Activated naive CD4-positive, alpha-beta T cell (primary cell): ENCODE measurements at places on chromosomes 5 and 9.

- DNase-seq, result no peak
These were observed 36.7 kb upstream of the HMHB1 start for GRCh38 chr5:143775258-143775657.

DNA sequence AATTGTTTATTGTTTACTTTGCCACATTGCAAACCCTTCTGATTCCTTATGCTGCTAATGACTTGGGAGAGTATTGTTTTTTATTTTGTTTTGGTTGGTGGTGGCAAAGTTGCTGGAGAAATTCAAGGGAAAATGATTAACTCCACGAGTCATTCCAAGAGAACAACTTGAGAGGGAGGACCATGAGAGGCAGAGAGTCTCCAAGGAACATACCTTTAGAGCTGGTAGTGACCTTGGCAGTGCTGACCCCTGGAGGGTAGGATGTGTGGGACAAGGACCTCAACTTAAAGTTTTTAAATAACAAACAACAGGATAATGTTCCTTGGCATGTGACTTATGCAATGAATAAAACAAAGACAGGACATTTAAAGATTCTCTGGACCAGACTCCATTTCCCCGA lies 139.7 kb downstream of the LRRC70 start:
- no peak for DNase-seq

- DNase-seq, result no peak
These were observed 499.3 kb upstream of the ADAMTS16 start for GRCh38 chr5:4640795-4641194.

GRCh38 chr9:131954299-131954698 lies 125.4 kb downstream of the MED27 start:
- DNase-seq, result no peak

- no peak for DNase-seq
These were observed 6.5 kb downstream of the NTNG2 start for GRCh38 chr9:132168347-132168746.

DNA sequence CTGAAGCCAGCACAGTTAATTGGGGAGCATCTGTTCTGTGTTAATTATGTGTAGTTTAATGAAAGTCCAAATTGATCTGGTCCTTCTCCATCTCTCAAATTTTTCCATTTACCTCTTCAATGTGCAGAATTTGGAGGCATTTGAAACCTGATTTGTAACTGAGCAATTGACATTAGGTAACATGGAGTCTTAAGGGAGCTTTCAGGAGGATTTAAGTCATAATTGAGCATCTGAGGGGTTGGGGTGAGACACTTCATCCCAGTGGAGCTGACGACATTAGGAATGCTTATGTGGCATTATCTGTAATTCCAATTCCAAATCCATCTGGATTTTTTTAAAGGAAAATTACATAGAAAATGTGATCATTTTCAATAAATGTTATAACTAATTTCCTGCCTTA lies 1015.9 kb downstream of the TLE1 start:
- DNase-seq, result no peak

DNA sequence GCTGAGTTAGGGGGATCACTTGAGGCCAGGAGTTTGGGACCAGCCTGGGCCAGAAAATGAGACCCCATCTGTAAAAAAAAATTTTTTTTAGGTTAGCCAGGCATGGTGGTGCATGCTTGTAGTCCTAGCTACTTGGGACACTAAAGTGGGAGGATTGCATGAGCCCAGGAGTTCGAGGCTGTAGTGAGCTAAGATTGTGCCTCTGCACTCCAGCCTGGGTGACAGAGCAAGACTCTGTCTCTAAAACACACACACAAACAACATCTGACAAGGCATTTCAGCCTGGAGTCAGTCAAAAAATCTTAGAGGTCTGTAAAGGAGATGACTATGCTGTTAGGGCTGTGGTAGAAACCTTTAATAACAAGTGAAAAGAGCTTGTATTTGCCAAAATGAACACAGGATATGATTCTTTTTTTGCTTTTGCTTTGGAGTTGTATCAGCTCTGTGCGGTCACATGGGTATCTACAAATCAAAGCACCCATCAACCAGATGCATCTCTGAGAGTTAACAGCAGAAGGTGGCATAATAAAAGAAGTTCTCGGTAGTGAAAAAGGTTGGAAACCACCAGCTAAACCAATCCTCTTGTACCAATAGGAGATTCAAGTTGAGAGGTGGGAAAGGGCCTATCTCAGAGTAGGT lies 3.6 kb upstream of the PSMD5 start:
- DNase-seq, result no peak

- no peak for DNase-seq
These were observed 162.8 kb downstream of the TLE1 start for GRCh38 chr9:81526587-81526986.

DNA sequence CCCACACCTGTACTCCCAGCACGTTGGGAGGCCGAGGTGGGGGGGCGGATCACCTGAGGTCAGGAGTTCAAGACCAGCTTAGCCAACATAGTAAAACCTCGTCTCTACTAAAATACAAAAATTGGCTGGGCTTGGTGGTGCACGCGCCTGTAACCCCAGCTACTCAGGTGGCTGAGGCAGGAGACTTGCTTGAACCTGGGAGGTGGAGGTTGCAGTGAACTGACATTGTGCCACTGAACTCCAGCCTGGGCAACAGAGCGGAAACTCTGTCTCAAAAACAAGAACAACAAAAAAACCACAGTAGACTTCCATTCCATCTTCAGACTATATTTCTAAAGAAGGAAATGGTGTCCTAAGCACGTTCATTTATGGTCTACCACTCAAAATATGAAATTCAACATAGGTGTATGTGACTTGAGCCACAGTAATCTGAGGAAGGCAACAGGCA lies 14.2 kb upstream of the SERINC5 start:
- no peak for DNase-seq

DNA sequence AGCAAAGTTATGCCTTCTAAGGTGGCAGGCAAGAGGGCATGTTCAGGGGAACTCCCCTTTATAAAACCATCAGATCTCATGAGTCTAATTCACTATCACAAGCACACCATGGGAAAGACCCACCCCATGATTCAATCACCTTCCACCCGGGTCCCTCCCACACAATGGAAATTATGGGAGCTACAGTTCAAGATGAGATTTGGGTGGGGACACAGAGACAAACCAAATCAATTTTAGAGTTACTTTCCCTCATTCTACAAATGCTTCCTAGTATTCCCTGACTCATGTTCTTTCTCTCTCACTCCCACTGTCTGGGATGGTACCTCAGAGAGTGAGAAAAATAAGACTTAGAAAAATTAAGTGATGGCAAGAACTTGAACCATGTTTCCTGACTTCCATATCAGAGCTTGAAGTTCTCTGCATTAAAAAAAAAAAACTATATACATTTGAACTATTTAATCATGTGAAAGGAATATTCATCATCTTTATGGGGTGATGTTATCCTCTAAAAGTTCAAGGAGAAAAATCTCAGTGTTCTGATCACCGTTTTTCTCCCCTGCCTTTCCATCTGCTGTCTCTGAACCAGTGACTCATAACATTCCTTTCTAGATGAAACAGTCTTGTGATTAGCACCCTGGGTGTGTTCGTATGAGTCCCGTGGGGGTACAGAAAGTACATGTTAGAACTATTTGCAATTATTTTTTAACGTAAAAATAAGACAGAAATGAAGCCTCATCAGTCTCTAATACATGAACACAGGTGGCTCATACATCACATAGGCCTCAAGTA lies 282.9 kb downstream of the SLF1 start:
- DNase-seq, result no peak

- no peak for DNase-seq
These were observed 158.1 kb downstream of the ARRDC3 start for GRCh38 chr5:91224969-91225368.

DNA sequence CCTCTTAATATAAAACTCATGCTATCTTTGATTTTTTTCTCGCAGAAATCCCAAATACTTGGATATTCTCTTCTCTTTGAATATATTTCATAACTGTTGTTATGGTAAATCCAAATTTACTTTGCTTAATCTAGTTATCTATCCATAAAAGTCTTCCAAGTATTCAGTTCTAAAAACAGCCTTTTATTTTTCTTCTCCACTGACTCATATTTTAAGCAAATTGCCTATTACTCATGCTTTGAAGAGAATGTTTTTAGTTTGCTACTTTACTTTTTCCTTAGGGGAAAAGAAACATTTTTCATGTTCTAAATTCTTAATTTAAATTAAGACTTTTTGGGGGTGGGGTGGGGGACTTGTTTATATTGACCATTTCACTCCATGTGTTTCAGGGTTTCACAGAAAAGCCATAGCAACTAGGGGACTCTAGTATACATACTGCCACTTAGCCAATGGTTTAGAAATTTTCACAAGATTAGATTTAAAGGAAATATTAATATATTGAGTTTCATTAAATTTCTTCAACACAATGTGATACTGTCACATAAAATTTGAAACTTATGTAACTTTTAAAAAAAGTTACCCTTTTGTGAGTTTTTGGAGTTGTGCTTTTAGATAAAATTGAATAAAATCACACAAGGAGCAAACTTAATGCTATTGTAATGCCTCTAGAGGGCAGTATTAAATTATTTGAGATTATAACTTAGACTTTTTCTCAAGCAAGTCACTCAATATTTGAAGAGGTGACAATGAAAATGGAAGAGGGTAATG lies 545.8 kb upstream of the ARRDC3 start:
- DNase-seq, result no peak

DNA sequence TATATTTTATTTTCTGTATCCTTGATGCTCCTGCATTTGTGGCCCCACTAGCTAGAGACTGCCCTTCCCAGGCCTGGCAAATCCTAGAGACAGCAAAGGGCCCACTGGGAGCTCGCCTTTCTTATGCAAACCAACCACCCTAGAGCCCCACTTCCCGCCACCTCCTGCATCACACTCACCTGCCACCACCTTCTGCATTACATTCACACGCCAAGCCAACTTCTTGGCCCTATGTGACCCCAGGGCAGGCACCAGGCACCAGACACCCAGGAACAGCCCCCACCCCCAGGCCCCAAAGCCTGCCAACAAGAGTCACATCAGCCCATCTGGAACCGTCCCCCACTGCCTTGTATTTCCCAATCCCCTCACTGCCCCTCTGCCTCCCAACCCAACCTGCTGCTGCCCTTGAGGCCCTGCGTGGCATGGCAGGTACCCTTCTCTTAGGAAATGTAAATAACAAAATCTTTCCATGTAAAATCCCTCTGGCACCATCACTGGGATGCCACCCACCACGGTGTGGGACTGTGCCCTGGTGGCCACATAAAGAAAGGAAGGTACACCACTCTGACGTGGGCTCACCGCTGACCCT lies 22.0 kb downstream of the ROR2 start:
- no peak for DNase-seq

DNA sequence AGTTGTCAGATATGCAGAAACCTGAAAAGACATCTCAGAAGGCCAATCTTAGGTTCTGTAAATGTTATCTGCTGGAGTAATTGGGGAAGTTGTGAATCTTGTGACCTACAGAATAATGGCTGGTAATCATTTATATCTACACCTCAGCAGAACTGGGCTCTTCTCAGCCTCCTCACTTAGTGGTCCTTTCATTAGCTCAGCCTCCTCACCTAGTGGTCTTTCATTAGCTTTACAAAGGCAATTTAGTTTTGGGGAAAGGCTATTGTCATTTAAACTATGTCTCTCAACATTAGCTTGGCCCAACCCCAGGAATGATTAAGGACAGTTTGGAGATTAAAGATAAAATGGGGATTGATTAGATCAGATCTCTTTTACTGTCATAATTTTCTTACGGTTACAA lies 284.2 kb upstream of the SGCD start:
- no peak for DNase-seq

GRCh38 chr5:142716963-142717362 lies 31.1 kb upstream of the FGF1 start:
- DNase-seq, result no peak

GRCh38 chr5:41325074-41325473 lies 111.7 kb upstream of the C6 start:
- DNase-seq, result no peak

GRCh38 chr5:72204946-72205345 lies 97.7 kb downstream of the MAP1B start:
- DNase-seq, result no peak

DNA sequence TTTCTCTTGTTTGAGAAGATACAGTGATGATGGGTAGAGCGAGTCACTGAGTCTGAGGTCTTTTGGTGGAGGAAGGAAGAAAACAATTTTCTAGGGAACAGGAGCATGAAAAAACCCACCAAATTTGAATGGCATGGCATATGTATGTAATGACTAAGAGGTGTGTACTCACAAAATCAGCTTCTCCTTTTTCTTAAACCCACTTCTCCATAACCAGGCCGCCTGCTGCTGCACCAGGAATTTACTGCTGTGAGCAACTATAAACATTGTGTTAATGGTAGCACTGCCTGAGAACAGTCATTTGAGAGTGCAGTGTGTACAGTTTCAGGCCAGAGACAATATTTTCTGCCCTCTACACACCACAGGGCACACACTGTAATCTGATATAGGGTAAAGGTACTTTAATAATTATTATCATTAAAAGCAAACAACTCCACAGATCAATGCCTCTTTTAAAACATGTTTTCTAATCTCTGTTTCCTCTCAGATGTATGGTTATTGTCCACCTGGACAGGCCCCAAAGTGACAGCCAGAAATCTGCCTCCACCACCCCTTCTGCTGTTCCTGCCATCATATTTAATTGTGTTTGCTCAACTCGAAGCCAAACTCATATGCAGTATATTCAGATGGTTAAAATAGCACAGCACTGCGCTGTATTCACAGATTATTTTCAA lies 241.6 kb downstream of the KIAA0825 start:
- no peak for DNase-seq

DNA sequence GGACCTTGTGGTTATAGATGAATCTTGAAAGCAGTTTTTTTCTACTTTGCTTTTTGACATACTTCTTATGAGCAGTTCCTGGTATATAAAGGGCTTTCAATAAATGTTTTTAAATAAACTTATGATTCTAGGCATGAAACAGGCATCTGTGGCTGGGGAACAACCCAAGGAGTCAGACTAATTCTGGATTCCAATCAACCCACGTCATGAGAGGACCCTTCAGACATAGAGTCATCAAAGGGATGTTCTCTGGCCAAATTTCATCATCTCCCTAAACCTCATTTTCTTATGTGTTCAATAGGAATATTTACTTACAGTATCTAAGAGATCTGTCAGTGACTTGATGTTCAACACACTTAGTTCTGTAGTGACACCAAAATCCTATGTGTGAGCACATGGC lies 243.8 kb upstream of the ZNF462 start:
- no peak for DNase-seq
